Putamen (tissue), 1 donor: ENCODE measurements at places on chromosomes 2 and 18.
A peak's percentile ranks its signal among the peaks of the same experiment; 100 is the strongest.

DNA sequence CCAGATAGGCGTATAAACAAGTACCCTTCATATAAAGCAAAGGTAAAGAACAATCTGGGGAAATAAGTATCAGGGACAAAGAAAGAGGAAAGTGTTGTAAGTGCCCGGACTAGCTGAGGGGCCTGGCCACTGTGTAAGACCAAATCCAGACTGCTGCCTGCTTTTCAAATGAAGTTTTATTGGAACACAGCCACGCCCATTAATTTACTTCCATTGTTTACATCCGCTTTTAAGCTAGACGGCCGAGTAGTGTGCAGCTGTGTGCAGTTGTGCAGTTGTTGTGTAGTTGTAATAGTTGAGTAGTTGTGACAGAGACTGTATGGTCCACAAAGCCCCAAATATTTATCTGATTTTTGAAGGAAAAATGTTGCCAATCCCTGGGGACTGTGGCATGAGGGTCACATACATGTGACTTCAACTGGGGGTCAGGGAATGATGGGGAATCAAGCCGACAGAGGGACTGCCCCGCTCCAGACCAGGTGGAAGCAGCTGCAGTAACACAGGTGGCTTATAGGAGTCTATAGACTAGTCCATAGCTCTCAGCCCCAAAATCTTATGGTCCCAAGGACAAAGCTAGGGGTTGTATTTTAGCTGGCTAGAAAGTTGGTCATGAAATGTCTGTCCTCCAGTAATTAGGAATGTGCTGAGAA is 30.0 kb downstream of the FHL2 start:
- DNase-seq: no peak

DNA sequence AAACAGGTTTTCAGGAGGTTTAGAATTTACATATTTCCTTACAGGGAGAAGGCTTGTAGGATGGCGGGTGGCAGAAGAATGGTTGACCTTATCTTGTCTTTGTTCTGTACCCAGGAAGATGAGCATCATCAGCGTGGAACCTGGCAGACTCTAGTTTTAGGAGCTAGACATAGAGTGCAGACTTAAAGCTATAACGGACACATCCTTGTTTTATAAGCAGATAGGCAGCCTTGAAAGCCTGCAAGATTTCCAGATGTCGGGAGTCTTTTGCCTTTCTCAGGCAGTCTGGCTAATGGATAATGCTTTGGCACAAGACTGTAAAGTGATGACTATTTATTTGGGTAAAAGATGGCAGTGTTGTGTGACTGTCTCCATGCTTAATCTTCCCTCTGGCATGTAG is 11.7 kb downstream of the AQP12B start:
- no peak for DNase-seq

DNA sequence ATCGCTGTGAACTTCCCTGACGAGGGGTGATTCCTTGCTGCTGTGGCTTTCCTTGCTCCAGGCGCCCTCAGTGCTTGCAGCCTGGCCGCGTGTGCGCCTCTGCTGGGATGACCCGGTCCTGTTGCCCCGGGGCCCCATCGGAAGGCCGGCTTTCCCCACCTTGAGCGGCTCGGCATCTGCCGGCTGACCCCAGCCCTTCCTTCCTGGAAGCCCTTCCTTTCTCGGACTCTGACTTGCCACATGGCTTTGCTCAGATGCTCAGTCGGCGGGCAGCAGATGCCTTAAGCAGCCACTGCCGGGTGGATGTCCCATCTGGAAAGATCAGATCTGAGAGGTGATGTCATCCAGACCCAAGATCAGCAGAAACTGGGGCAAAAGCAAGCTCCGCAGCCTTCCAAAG is 100.5 kb upstream of the ODC1 start:
- no peak for DNase-seq

DNA sequence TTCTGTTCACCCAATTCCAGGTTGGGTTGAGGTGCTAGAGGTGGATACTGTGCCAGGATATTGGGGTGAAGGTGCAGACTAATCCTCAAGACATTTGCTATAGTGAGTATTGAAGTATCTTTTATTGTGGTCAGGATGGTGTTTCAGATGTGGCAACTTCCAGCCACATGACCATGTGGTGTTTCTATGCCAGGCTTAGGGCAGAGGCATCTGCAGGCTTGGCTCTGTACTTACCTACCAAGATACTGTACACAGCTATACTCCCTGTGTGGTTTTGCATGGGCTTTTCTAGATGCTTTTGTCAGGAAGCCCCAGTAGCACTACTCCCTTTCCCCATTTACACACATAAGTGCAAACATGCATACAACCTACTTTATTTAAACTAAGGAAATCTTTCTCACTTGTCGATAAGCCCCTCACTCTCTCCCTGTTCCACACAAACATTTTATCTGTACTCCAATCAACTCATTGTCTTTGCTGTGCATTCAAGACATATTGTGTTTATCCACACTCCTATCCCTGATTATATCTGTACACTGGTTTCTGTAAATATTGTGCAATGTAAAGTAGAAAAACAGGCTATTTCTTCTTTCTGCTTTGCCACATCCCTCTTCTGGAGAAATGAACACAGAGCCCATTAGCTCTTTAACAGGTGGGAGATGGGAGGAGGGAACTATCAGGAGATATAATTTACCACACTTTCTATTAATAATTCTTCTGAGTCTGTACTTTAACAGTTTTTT is 12.3 kb downstream of the ARL6IP6 start:
- DNase-seq: no peak

DNA sequence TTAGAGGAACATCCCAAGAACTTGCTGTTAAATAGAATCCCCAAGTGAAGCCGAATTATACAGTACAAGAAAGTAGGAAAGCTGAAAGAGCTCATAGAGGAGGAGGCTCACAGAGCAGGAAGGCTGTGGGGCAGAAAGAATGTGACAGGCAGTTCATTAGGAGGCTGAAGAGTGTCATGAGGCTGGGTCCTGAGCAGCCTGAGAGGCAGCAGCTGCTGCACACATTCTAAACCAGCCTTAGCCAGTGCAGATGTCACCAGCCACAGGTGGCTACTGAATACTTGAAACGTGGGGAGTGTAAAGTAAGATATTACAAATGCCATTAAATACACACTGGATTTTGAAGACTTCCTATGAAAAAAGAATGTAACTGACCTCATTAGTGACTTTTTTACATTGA is 490.2 kb upstream of the KLHL29 start:
- DNase-seq: no peak

- no peak for DNase-seq
These were observed 14.7 kb upstream of the MRPL33 start for GRCh38 chr2:27756544-27757498.

GRCh38 chr18:9348766-9349165 is 14.2 kb downstream of the TWSG1 start:
- no peak for DNase-seq

GRCh38 chr2:217070043-217070430 is 210.2 kb upstream of the TNP1 start:
- DNase-seq: no peak

DNA sequence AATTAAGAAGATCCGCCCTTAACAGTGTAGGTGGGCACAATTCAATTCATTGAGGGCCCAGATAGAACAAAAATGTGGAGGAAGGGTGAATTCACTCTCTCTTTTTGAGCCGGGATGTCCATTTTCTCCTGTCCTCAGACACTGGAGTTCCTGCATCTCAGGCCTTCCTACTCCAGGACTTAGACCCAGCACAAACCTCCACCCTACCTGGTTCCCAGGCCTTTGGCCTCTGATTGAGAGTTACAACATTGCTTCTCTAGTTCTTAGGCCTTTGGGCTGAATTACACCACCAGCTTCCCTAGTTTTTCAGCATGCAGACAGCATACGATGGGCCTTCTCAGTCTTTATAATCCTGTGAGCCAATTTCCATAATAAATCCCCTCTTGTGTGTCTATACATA is 87.8 kb upstream of the TMEM17 start:
- DNase-seq: no peak

GRCh38 chr2:178860551-178860950 is 53.3 kb upstream of the TTN start:
- DNase-seq: no peak

GRCh38 chr2:133607679-133608078 is 39.4 kb upstream of the NCKAP5 start:
- DNase-seq: no peak

- DNase-seq: no peak
These were observed 188.8 kb downstream of the PTPRM start for GRCh38 chr18:7755753-7756475.

DNA sequence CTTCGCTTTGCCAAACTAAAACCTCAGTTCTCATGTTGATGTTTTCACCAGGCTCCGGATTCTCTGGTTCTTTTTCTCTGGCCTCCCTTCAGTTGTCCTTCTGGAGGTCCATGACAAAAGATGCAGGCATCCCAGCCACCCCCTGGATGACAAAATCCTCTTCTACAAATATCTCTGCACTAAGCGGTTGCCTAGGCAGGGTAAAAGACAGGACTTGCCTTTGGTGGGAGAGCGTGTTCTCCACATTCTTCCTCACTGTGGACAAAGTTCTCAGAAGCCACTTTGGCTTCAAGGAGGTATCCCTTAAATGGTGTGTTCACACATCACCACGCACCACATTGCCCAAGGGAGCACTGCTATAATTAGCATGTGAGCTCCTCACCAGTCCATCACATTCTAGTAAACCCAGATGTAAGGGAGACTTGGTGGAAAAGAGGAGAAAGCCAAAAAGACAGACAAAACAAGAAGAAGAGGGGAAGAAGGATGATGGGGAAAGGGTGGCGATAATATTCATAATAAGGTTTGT is 23.6 kb upstream of the MRPL33 start:
- DNase-seq: no peak

DNA sequence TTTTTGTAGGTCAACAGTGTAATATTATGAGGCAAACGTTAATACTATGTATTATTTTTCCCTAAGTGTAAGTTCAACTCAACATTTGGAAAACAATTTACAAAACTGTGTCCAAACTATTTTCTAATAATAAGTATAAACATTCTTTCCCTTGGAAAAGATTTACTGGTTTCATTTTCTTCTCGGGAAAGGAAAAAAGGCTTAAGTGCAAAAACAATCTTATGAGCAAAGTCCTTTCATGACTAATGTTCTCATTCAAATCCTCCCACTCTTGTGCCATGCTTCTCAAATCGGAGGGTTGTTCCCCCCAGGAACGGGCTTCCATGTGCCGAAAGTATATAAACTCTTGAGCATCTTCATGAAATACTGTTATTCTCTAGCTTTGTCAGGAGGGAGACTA is 19.8 kb upstream of the L3MBTL4 start:
- no peak for DNase-seq

DNA sequence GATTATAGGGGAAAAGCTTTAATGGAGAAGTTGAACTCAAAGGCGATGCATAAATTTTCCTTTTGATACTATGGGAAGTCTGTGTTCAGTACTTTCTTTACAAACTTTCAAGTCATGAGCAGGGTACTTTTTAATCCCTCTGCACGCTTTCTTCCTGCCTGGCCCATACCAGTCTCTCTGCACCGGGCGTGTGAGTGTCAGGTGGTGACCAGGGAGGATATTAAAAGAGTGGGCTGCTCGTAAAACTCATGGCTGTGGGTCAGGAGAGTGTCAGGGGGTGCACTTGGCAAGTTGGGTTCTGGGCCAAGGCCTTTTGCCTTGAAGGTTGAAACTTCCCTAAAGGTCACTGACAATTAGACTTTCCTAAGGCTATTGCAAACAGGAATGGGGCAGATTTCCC is 367.8 kb downstream of the GPD2 start:
- DNase-seq: no peak

DNA sequence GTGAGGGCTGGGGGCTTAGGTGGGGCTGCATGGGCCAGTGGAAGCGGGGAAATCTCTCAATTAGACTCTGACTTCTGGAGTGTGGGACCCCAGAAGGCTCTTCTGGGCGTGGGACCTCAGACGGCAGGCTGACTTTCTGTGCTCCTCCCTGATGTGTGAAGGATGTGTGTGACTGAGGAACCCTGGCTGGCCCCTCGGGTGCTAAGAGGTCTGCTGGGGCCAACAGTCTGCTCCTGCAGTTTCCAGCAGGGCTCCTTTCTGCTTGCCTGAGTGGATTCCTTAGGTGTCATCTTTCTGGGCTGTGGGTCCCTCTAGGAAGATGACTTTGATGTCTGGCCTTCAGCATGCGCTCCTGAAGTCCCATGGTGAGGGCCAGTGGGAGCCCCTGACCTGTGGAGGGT is 167.5 kb downstream of the DYSF start:
- DNase-seq: no peak

- no peak for DNase-seq
These were observed 127.5 kb upstream of the TTC39C start for GRCh38 chr18:23887035-23887434.

- no peak for DNase-seq
These were observed 272.0 kb upstream of the DSEL start for GRCh38 chr18:67788310-67789164.

GRCh38 chr2:191318037-191318728 is 73.0 kb downstream of the MYO1B start:
- DNase-seq: no peak

GRCh38 chr2:19299522-19299921 is 58.9 kb downstream of the OSR1 start:
- DNase-seq: no peak

- no peak for DNase-seq
These were observed 98.4 kb downstream of the UXS1 start for GRCh38 chr2:106095478-106096298.

DNA sequence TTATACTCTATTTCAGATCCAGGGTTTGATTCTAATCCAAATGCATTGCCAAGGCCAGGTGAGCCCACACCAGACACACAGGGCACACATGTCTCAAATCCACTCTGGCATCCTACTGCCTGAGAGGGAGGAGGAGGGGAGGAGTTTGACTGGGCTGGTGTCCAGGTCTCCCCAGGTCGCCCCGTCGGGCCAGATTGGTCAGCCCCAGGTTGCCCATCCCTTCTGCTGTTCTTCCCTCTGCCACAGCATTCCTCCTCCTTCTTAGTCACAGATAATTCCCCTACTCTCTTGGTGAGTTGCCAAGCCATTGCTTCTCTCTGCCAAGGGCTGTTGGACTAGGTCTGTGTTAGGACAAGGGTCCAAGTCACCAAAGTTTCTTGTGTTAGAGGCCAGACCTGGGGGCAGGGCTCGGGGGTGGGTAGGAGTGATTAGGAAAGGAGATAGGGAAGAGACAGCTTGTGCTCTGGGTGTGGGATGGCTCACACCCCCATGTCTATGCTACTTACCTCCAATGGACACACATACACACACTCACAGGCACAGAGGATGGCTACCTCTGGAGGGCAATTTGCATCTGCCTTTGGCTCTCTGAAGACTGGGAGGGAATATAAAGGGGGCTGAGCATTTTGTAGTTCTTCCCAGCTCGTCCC is 2.5 kb upstream of the EGR4 start:
- DNase-seq: no peak

GRCh38 chr2:191187105-191187829 is 36.5 kb upstream of the STAT4 start:
- DNase-seq: no peak

GRCh38 chr2:146412625-146413024 is 1432.2 kb upstream of the ACVR2A start:
- DNase-seq: no peak

- DNase-seq: no peak
These were observed 93.6 kb downstream of the MTCL1 start for GRCh38 chr18:8799001-8799400.

DNA sequence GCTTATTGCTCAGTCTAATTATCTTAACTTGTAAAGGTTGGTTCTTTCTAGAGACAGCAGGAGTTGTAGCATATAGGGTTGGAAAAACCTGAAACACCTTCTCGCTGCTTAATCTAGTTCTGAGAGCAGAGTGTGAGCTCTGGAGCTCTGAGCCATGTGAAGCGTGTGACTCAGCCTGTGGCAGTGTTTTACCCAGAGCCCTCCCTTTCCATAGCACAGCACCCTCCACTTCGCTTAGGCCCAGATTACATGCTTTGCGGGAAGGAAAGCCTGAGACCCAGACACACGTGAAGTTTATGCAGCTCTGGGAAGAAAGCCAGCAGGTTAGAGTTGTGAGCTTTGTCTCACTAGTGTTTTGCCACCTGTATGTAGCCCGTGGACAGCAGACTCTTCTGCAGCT is 74.5 kb downstream of the INPP4A start:
- peak; percentile 66 for DNase-seq
